ENCODE measurements at places on chromosomes 16 and 17.
A peak's percentile ranks its signal among the peaks of the same experiment; 100 is the strongest.

DNA sequence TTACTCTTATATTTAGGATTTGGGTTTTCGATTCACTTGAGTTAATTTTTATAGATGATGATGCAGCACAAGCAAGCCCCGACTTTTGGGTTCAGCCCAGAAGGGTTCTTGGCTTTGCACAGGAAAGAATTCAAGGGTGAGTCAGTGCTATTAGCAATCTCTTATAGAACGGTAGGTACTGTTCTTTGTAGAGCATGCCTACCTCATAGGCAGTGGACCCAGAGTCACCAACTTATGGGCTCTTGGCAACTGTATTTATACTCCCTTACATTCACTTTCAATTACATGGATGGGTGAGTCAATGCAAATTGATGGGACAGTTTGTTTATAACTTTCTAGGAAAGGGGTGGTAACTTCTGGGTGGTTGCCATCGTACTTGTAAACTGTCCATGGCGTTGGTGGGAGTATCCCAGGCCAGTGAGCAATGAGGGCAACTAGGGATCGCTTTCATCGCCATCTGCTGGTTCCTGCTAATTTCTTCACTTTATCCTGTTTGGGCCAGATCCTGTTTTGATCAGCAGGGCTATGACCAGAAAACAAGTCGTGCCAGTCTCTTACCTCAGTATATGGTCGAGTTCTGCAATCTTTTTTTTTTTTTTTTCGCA lies 362.6 kb downstream of the CNTNAP4 start:
- no peak for DNase-seq

DNA sequence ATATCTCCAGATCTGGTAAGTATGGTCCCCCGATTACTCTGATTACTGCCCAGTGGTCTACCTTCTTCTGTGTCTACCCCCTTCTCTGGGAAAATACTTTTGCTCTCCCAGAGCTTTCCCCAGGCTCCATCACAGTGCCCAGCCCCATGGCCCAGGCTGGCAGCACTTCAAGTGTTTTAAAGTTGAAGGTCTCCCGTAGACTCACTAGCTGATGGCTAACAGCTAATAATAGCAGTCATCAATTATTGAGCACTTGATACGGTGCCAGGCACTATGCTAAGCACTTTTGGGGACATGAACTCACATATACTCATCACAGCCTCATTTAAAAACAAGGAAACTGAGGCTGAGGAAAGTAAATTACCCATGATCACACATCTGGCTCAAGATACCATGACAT lies 33.4 kb downstream of the DCUN1D3 start:
- DNase-seq = no peak

DNA sequence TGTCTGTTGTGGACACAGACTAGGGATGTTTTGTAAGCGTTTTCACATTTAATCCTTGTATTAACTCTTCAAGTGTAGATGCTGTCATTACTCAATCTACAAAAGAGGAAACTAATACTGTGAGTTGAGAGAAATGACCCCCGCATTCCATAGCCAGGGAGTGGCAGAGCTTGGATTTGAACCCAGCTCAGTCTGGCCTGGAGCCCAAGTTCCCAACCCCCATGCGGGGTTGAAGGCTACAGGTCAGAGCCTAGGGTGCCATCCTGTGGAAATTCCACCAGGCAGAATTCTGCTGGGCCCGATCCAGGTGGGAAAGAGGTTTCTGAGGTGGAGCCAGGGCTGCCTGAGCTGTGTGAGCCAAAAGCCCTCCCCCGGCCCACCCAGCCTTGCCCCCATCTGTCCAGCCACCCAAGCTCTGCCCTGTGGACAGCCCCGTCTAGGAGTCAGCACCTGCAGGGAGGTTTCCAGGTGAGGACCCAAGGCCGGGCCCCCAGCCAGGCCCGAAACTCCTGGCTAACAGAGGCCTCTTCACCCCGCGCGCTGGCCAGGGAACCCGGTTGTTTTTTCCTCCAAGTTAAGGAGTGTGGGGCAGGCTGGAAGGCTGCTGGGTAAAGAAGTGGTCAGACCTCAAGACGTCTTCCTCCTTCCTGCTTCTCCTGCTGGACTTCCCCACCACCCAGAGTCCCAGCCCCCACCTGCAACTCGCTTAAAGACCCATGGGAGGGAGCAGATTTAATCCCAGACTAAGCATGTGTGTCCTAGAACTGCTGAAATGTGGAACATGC lies 5.7 kb downstream of the MMP15 start:
- no peak for DNase-seq

- DNase-seq = no peak
These were observed 334.9 kb upstream of the MON1B start for GRCh38 chr16:76856112-76856511.

DNA sequence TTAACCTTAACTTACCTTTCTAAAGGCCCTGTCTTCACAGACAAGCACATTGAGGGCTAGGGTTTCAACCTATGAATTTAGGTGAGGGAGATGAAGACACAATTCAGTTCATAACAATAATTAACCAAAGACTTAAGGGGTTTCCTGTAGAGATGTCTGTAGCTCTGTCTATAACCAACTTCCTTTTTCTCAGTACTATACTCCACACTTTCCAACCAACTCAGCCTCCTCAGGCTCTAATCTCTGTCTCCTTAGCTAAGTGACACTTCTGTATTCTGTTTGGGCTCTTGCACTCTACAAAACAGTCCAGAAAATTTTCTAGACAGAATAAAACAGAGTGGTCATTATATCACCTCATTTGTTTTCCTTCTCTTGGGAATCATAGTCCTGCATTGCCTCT lies 25.8 kb downstream of the CAPNS2 start:
- no peak for DNase-seq

GRCh38 chr16:11543661-11544393 lies 42.9 kb downstream of the LITAF start:
- no peak for DNase-seq

DNA sequence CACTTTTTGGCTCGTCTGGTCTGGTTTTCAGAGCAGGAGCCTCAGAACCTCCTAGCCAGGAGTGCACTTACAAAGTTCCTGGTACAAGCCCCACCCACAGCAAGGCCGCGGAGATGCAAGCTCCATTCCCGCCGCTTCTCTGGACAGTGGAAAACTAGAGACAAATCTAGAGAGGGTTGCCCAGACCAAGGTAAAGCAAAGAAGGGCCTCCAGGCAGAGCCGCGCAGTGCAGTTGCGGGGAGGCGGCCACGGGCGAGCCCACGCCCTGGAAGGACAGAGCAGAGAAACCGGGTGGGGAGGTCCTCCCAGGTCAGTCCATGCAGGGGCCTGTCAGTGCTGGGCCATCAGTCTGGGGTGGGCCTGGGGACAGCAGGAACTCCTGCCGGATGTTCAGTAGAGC lies 11.0 kb upstream of the OSGIN1 start:
- DNase-seq = no peak

DNA sequence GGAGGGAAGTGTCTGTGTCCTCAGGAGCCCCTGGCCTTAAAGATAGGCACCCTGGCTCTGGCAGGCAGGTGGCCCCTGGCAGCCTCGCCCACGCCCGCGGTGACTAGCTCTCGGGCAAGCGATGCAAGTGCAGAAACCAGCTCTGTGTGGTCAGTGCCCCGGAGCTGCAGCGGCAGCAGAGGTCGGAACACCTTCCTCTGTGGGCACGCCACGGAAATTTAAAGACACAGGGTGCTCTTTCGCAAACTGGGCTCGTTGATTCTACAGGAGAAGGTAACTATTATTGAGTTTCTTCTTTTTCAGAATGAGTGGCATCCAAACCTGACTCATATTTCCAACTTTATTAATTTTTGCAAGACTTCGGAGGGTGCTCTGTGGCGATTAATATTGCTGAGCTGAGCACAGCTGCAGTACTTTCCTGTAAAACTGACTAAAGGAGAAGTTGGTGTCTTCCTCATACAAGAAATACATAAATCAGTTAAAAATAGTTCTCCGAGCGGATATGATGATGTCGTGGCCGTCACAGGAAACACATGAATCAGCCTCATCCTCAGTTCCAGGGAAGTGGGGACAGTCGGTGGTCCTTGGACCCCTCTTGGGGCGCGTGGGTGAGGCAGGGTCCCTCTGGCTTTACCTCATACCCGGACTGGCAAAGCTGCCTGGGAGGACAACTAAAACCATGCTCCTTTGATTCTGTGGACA lies 120.2 kb downstream of the METRNL start:
- no peak for DNase-seq

- peak; percentile 77 for DNase-seq
These were observed 15.0 kb downstream of the ZNF213 start for GRCh38 chr16:3149630-3150345.
